ENCODE measurements at places on chromosomes 2 and 18. TPM values are rescaled to one million over a fixed set of nuclear protein-coding genes. Genes with fewer than 3 reads are reported as not detected.

GRCh38 chr2:98921062-98921461 lies 15.0 kb downstream of the CRACDL start:
- no peaks in the 10 kb centered on the region for H3K36me3 ChIP-seq
- no peaks in the 10 kb centered on the region for H3K27me3 ChIP-seq
- H3K4me3 ChIP-seq = no peak overlapping the region

CD226 gene
- total RNA-seq = 0.33 TPM

DNA sequence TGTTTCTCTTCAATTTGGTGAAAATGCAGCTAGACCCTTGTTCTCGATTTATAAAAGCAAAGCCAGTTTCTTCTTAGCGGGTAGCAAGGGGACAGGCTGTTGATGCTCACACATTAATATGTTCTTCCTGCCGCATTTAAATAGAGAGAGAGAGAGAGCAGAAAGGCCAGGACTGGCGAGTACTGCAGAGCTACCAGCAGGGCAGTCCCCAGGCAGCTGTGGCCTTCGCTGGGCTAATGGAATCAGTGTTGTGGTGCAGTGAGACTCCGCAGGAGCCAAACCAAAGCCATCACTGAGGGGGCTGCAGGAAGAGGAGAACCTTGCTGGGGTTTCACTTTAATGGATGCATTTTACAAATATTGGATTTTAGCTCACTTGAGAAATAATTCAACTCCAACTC lies 223.6 kb downstream of the ACTR3 start:
- no peak overlapping the region for H3K27ac ChIP-seq
- no peaks in the 10 kb centered on the region for H3K36me3 ChIP-seq
- H3K27me3 ChIP-seq = no peaks in the 10 kb centered on the region
- no peaks in the 10 kb centered on the region for H3K4me1 ChIP-seq
- no peak for DNase-seq

DNA sequence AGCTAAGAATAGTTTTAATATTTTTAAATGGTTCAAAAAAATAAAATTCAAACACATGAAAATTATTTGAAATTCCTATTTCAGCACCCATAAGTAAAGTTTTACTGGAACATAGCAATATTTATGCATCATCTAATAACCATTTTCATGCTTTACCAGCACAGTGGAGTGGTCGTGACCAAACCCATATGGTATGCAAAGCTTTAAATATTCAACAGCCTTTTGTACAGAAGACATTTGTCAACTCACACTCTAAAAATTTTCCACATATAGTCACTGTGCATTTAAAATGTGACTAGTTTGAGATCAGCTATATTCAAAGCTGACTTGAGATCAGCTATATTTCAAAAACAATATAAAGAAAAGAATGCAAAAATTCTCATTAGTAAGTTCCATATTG lies 46.2 kb downstream of the PUM2 start:
- peaks cover 23% of the 10 kb centered on the region for H3K4me1 ChIP-seq
- no peaks in the 10 kb centered on the region for H3K36me3 ChIP-seq
- no peaks in the 10 kb centered on the region for H3K27me3 ChIP-seq
- H3K27ac ChIP-seq = no peak overlapping the region

- no peak overlapping the region for H3K4me3 ChIP-seq
- no peaks in the 10 kb centered on the region for H3K27me3 ChIP-seq
- H3K36me3 ChIP-seq = no peaks in the 10 kb centered on the region
- H3K27ac ChIP-seq = no peak overlapping the region
- no peaks in the 10 kb centered on the region for H3K4me1 ChIP-seq
Observed at GRCh38 chr2:173441222-173441621, 86.5 kb downstream of the CDCA7 start.

DNA sequence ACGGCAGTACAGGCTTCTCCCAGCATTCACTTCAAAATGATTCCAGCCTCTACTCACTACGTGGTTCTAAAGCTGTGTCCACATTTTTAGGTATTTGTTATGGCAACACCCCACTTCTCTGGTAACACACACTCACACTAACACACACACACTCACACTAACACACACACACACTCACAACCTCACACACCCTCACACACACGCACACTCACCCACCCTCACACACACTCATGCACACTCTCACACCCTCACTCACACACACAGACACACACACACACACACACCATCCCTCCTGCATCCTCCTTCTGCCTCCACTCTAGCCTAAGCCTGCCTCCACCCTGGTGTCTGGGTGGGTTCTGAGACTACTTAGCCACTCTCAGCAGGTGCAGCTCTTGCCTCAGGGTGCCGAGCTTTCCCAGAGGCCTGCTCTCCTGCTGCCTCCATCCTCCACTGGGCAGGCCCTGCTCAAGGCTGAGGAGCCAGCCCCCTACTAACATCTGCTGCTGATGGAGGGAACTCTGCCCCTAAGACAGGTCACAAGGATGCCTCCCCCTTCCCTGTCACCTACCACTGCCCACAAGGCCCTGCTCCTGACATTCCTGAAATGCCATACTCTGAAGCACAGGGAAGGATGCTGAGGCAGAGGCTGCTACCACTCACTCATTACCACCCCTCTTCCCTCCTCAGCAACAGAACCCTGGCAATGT lies 63.9 kb downstream of the NCAPH start:
- no peaks in the 10 kb centered on the region for H3K36me3 ChIP-seq
- no peak for DNase-seq
- no peak overlapping the region for H3K27ac ChIP-seq
- no peak overlapping the region for H3K4me3 ChIP-seq
- no peaks in the 10 kb centered on the region for H3K4me1 ChIP-seq

GRCh38 chr2:155663265-155663664 lies 669.3 kb downstream of the NR4A2 start:
- no peak overlapping the region for H3K4me3 ChIP-seq
- no peak overlapping the region for H3K27ac ChIP-seq
- H3K4me1 ChIP-seq = no peaks in the 10 kb centered on the region

- H3K4me3 ChIP-seq = peak within 1 kb of the TSS; percentile 46
- no peak for DNase-seq
- no peaks in the 10 kb centered on the region for H3K36me3 ChIP-seq
- H3K27me3 ChIP-seq = peaks cover 22% of the 10 kb centered on the region
- peaks cover 6% of the 10 kb centered on the region for H3K4me1 ChIP-seq
Observed at GRCh38 chr18:77132369-77133050, at the start of gene MBP. TSS of gene MBP (minus strand) at chr18:77132783. CDS start at chr18:77105261, 27,522 bp downstream.

DNA sequence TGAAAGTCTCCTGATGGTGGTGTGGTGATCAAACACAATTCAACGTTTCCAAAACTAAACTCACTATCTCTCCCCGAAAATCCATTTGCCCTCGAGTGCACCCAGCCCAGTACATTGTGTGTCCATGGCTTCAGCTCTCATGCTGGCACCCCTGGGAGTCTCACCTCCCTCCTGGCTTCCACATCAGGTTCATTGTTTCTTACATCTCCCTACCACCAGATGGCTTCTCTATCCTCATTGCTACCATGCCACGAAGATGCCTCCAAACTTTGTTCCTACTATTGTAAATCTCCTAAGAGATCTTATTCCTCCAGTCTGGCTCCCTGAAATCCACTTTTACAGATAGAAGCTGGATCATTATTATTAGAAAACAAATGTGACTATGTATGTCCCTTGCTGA lies 197.0 kb downstream of the MYT1L start:
- no peaks in the 10 kb centered on the region for H3K27me3 ChIP-seq
- no peak overlapping the region for H3K4me3 ChIP-seq
- no peak overlapping the region for H3K27ac ChIP-seq

- H3K36me3 ChIP-seq = no peaks in the 10 kb centered on the region
- DNase-seq = no peak
- no peaks in the 10 kb centered on the region for H3K27me3 ChIP-seq
- H3K4me3 ChIP-seq = no peak overlapping the region
- no peak overlapping the region for H3K27ac ChIP-seq
- H3K4me1 ChIP-seq = no peaks in the 10 kb centered on the region
Observed at GRCh38 chr2:43300781-43301583, 74.6 kb upstream of the ZFP36L2 start.

DNA sequence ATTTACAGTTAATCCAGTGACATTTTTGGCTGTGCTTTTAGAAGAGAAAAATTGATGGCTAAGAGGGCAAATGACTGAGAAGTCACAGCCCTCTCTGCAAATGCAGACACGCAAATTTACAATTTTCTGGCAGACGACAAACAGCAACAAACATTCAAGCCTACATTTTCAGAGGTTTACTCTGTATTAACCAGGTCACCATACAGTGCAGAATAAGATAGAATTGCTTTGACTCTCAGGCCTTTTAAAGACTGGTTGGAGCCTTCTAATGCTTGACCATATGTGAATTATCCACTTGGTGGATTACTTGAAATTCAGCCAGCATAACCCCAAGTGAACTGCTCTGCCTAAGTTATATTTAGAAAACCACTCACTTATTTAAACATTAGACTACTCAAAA lies 280.9 kb upstream of the STON1 start:
- H3K4me1 ChIP-seq = peaks cover 24% of the 10 kb centered on the region
- H3K4me3 ChIP-seq = peak overlapping the region; percentile 17
- DNase-seq = peak; percentile 92
- H3K27me3 ChIP-seq = no peaks in the 10 kb centered on the region

GRCh38 chr2:200257570-200257969 lies 48.9 kb upstream of the SPATS2L start:
- H3K27me3 ChIP-seq = no peaks in the 10 kb centered on the region
- no peak overlapping the region for H3K27ac ChIP-seq
- no peaks in the 10 kb centered on the region for H3K36me3 ChIP-seq
- H3K4me3 ChIP-seq = no peak overlapping the region
- DNase-seq = no peak

GRCh38 chr18:22914633-22915032 lies 18.5 kb upstream of the RBBP8 start:
- no peaks in the 10 kb centered on the region for H3K36me3 ChIP-seq
- no peaks in the 10 kb centered on the region for H3K4me1 ChIP-seq
- H3K27ac ChIP-seq = no peak overlapping the region
- no peak overlapping the region for H3K4me3 ChIP-seq

GRCh38 chr2:45860136-45861121 lies 209.0 kb downstream of the PRKCE start:
- DNase-seq = peak; percentile 52
- no peak overlapping the region for H3K27ac ChIP-seq
- peak overlapping the region; percentile 36 for H3K4me3 ChIP-seq
- peaks cover 8% of the 10 kb centered on the region for H3K4me1 ChIP-seq
- H3K36me3 ChIP-seq = no peaks in the 10 kb centered on the region

- H3K27ac ChIP-seq = no peak overlapping the region
- no peaks in the 10 kb centered on the region for H3K27me3 ChIP-seq
- no peak overlapping the region for H3K4me3 ChIP-seq
- DNase-seq = peak; percentile 82
- H3K4me1 ChIP-seq = no peaks in the 10 kb centered on the region
- H3K36me3 ChIP-seq = peaks cover 9% of the 10 kb centered on the region
Observed at GRCh38 chr2:231308631-231309428, 86.7 kb upstream of the B3GNT7 start.

- H3K27me3 ChIP-seq = no peaks in the 10 kb centered on the region
- H3K4me3 ChIP-seq = no peak overlapping the region
- peaks cover 2% of the 10 kb centered on the region for H3K36me3 ChIP-seq
- no peaks in the 10 kb centered on the region for H3K4me1 ChIP-seq
- DNase-seq = no peak
Observed at GRCh38 chr2:73920577-73921545, 5.8 kb upstream of the DGUOK start.

KCNE4 gene
- 11.0 TPM for total RNA-seq

GRCh38 chr2:173537694-173538093 lies 183.0 kb downstream of the CDCA7 start:
- no peak for DNase-seq
- H3K4me3 ChIP-seq = no peak overlapping the region
- no peaks in the 10 kb centered on the region for H3K36me3 ChIP-seq
- H3K27me3 ChIP-seq = peaks cover 3% of the 10 kb centered on the region
- H3K4me1 ChIP-seq = no peaks in the 10 kb centered on the region

GRCh38 chr2:148876595-148877402 lies 1.8 kb downstream of the KIF5C start:
- H3K36me3 ChIP-seq = no peaks in the 10 kb centered on the region
- H3K4me3 ChIP-seq = no peak overlapping the region
- H3K27me3 ChIP-seq = peaks cover 14% of the 10 kb centered on the region
- DNase-seq = no peak
- H3K4me1 ChIP-seq = no peaks in the 10 kb centered on the region
- no peak overlapping the region for H3K27ac ChIP-seq

PROC gene
- not detected for total RNA-seq

GRCh38 chr2:242038928-242039341 lies 169.4 kb downstream of the RTP5 start:
- DNase-seq = no peak
- H3K4me3 ChIP-seq = no peak overlapping the region
- no peaks in the 10 kb centered on the region for H3K4me1 ChIP-seq
- no peak overlapping the region for H3K27ac ChIP-seq
- H3K27me3 ChIP-seq = peaks cover 16% of the 10 kb centered on the region
- no peaks in the 10 kb centered on the region for H3K36me3 ChIP-seq

DNA sequence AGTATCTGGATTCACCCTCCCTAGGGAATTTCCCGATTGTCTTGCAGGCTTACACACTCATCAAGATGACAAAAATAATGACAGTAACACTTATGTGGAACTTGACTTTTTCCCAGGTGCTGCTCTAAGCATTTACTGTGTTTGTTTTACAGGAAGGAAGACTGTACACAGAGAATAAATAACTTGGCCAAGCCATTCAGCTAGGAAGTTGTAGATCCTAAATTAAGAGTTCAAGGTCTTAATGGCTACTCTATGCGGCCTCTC lies 549 bp upstream of the DPP4 start:
- H3K4me1 ChIP-seq = peaks cover 16% of the 10 kb centered on the region
- DNase-seq = no peak
- peak overlapping the region; percentile 75 for H3K4me3 ChIP-seq
- H3K27me3 ChIP-seq = no peaks in the 10 kb centered on the region

MFSD6 gene
- 31.4 TPM for total RNA-seq

- H3K27me3 ChIP-seq = no peaks in the 10 kb centered on the region
- H3K4me1 ChIP-seq = no peaks in the 10 kb centered on the region
- H3K36me3 ChIP-seq = peaks cover 7% of the 10 kb centered on the region
- no peak overlapping the region for H3K27ac ChIP-seq
- H3K4me3 ChIP-seq = no peak overlapping the region
Observed at GRCh38 chr2:31259075-31259474, 25.1 kb downstream of the EHD3 start.

TUBA4B gene
- total RNA-seq = not detected

DNA sequence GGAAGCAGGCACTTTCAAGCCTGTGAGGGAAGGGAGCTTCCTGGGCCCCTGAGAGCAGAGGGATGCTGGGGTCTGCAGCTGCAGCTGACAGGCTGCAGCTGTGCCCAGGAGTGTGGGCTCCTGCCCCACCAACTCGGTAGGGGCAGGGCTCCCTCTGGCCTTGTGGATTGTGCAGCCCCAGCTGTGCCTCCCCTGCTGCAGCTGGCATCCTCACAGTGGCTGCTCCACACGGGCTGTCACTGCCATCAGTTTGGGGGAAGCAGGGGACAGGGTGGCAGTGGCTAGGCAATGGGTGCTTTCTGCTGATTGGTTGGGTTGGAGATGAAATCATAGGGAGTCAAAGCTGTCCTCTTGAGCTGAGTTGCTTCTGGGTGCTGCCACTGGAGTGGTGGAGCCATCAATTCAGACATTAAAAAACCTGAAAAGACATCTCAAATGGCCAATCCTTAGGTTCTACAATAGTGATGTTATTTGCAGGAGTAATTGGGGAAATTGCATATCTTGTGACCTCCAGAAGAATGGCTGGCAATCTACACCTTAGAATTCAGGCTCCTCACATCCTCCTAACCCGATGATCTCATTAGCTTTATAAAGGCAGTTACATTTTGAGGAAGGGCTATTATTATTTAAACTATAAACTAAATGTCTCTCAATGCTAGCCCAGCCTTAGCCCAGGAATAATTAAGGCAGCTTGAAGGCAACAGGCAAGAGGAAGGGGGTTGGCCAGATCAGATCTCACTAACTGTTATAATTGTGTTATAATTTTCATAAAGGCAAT lies 41.3 kb downstream of the FAM171B start:
- no peak overlapping the region for H3K27ac ChIP-seq
- no peaks in the 10 kb centered on the region for H3K4me1 ChIP-seq

GRCh38 chr2:181193550-181193949 lies 213.1 kb downstream of the UBE2E3 start:
- no peak overlapping the region for H3K4me3 ChIP-seq
- no peak overlapping the region for H3K27ac ChIP-seq
- no peaks in the 10 kb centered on the region for H3K27me3 ChIP-seq

SFT2D3 gene
- 4.1 TPM for total RNA-seq

Measured in fibroblast of lung (primary cell).